ENCODE measurements at places on chromosomes 5 and 9.

- no peak for DNase-seq
Observed at GRCh38 chr9:136100700-136101614, 5.9 kb upstream of the NACC2 start.

GRCh38 chr5:159894149-159894720 lies 22.0 kb upstream of the ADRA1B start:
- DNase-seq = no peak

DNA sequence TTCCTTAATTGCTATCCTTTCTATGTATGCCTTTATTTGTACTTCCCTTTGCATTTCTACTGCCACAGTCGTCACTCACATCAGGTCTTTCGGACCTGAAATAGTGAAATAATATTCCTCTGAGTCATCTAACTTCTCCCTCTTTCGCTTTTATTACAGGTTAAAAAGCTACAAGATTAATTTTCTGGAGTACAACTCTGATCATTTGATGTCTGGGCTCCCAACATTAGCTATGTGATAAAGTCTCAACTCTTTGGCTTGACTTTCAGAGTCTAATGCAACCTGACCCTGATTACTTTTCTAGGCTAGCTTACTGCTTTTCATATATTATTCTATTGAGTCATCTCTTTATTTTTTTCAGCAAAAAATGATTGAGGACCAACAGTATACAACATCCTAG lies 638.8 kb upstream of the WWC1 start:
- DNase-seq = no peak

DNA sequence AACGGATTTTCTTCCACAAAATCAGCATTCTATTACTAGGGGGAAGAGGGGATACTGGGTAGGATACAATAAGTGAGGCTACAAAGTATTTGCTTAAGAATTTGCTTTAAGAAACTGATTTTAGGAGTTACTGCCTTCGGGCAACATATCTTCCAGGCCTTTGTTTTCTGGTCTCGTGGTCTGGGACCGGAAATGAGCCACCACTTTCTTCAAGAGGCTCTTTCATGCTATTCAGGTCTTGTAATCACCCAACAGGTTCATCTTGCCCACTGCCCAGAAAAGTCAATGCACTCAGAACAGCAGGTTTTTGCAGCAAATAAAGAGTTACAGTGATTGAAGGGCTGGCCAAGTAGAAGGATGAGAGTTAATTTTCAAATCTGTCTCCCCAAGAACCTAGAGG lies 6.6 kb upstream of the AOPEP start:
- no peak for DNase-seq

DNA sequence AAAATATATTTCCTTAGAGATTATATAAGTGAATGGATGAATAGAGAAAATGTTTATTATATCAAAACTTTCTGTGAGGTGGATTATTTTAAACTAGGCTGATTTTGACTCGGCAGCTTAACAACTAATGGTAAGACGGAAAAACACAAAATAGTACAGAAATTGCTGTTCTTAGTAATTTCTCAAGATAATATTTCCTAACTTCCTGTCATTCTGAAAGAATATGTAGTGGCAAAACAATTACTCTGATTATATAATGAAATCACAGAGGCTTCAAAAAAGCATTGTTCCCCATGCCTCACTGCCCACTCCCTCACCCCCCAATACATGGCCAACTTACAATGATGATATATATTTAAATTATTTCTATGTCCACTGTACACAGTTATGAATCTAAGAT lies 85.4 kb downstream of the YTHDC2 start:
- no peak for DNase-seq

- DNase-seq = no peak
Observed at GRCh38 chr5:160547872-160548271, 126.2 kb downstream of the PTTG1 start.

DNA sequence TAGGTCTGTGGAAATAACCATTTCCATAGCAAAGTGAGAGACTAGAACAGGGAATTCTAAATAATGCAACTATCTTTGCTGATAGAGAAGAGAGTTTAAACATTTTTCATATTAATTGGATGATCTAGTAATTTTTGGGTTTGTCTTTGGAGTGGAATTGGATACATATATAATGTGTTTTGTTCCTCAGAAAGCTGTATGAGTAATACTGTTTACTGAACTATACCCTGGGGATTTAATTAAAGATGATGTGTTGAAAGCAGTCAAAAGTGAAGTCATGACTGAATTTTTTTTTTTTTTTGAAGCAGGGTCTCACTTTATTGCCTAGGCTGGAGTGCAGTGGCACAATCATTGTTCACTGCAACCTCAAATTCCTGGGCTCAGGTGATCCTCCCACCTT lies 17.9 kb downstream of the FER start:
- DNase-seq = no peak

- no peak for DNase-seq
Observed at GRCh38 chr5:162190-162564, 29.1 kb upstream of the LRRC14B start.

DNA sequence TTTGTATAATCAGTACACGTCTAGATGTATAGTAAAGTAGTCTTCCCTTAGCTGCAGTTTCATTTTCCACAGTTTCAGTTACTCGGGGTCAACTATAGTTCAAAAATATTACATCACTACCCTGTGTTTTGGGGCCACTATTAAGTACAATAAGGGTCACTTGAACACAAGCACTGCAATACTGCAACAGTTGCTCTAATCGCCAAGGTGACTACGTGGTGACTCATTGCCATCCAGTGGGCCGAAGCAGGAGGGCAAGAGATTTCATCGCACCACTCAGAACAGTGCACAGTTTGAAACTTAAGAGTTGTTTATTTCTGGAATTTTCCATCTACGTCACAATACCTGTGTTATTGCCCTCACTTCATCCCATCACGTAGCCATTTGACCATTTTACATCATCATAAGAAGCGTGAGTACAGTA lies at the start of gene ARL14EPL:
Gene ARL14EPL, plus strand, starts transcription at position 379 of the 424 bp plus-strand sequence. CDS start 18,994 bp downstream, outside the sequence.
- peak; percentile 20 for DNase-seq

GRCh38 chr5:343461-344401 lies 22.2 kb downstream of the AHRR start:
- DNase-seq = peak; percentile 47

DNA sequence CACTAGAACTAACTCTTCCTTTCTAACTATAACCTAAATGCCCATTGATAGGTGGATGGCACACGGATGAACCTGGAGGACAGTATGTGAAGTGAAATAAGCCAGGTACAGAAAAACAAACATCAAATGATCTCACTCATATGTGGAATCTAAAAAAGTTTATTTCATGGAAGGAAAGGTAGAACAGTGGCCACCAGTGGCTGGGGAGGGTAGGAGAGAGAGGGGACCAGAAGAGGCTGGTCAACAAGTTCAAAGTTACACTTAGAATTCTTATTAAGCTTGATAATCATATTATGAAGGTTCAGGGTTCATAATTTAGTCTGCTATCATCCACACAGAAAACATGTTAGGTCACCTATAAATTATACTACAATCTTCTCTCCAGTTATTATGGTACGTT lies 107.6 kb upstream of the SLC12A2 start:
- no peak for DNase-seq

GRCh38 chr5:154435226-154435625 lies 10.6 kb upstream of the SAP30L start:
- DNase-seq = no peak

GRCh38 chr9:93673021-93673838 lies 96.8 kb downstream of the PHF2 start:
- DNase-seq = no peak

GRCh38 chr5:96624596-96624995 lies 37.6 kb upstream of the CAST start:
- DNase-seq = no peak

GRCh38 chr5:68528821-68529273 lies 313.3 kb downstream of the PIK3R1 start:
- peak; percentile 47 for DNase-seq

DNA sequence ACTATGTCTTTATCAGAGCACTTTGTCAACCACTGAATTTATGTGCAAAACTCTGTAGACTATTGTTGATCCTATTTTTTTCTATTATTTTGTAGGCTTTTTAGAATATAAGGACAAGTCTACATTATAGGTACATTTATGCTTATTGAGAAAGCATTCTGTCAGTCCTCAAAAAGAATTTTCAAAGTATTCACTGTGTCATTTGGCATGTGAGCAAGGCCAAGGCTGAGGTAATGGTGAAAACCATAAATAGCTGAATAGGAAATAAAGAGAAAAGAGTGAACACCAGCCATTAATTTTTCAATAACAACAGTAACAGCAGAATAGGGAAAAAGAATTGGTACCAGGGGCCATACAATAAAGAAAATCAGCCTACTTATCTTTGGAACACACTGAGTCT lies 21.0 kb downstream of the SKIC3 start:
- no peak for DNase-seq

DNA sequence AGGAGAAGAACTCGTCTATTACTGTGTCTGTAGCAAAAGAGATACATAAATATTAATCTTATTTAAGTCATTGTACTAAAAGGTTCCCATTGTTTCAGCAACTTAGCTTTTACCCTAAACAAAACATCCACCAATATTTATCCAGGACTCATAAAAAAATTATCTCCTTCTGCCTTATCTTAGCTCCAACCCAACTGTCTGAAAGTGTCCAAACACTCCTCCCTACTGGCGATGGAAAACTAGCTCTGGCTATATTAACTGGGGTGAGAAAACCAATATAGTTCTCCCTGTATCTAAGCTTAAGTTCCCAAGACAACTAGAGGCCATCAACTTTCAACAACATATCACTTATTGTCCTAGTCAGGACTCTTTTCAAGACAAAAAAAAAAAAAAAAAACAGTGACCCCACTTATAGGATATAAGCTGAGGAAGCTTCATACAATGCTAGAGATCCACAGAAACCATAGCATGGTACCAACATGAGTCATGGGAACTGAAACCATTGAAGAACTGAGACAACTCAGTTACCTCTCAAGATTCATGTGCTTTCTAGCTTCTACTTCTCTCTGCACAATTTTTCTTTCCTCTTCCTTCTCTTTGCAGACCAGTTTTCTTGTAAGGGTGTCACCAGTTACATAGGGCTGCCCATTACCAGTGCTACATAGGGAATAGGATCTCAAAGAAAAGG lies 150.7 kb upstream of the RASA1 start:
- DNase-seq = no peak

GRCh38 chr5:141369994-141370848 lies at the start of gene PCDHGB3:
Gene PCDHGB3, plus strand, starts transcription at chr5:141370242. Its CDS starts 153 bp downstream, at chr5:141370395.
- no peak for DNase-seq

DNA sequence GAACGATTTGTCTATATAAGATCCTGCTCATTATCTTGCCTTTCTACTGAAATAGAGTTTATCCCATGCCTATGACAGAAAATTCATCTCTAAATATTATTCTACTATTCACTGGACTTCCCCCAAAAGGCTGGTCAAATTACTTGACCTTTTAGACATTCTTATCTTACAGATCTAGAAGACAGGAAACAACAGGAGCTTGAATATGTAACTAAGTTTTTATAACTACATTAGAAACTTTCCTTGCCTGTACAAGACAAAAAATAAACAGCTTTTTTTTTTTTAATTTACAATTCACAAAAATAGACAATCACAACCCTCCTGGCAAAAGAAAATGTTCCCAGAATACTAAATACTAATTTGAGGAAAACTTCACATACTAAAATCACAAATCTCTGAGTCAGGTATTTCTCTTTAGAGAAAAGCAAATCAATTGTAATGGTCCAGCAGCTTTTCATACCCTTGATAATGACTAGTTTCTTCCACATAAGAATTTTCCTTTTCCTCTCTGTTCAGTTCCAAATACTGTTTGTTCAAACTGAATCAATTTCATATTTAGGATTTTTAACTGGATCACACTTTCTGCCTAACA lies 68.6 kb downstream of the MLLT3 start:
- DNase-seq = no peak

- peak; percentile 63 for DNase-seq
Observed at GRCh38 chr5:74040065-74040551, 414.1 kb downstream of the ARHGEF28 start.

- DNase-seq = no peak
Observed at GRCh38 chr5:92678640-92679039, 902.4 kb downstream of the NR2F1-AS1 start.

GRCh38 chr5:111641533-111642233 lies 115.3 kb downstream of the NREP start:
- peak; percentile 62 for DNase-seq

DNA sequence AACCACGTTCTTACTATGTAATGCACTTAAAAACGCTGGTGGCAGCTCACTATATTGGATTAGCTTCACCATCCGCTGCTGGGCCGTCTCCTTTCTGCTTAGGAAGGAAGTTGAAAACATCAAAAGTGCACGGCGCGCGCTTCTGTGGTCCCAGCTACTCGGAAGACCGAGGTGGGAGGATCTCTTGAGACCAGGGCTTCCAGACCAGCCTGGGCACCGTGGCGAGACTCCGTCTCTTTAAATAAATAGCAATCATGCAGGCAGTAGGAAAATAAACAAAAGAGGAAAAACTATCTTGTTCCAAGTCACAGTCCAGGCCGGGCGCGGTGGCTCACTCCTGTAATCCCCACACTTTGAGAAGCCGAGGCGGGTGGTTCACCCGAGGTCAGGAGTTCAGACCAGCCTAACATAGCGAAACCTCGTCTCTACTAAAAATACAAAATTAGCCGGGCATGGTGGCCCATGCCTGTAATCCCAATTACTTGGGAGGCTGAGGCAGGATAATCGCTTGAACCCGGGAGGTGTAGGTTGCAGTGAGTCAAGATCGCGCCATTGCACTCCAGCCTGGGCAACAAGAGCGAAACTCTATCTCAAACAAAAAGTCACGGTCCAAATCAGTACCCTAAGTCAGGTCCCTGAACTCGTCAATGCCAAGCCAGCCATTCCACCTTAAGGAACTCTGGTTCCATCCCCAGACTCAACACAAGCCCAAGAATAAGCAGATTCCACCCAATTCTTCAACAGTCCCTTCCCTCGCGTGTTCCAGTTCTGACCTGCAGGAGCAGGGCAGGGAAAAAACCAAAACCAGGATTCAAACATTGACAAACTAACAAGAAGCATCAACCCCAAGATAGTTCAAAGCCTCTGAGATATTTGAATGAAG lies 1.0 kb upstream of the GOLGA1 start:
- DNase-seq = no peak

- DNase-seq = no peak
Observed at GRCh38 chr5:1161833-1162229, 39.6 kb upstream of the SLC6A19 start.

DNA sequence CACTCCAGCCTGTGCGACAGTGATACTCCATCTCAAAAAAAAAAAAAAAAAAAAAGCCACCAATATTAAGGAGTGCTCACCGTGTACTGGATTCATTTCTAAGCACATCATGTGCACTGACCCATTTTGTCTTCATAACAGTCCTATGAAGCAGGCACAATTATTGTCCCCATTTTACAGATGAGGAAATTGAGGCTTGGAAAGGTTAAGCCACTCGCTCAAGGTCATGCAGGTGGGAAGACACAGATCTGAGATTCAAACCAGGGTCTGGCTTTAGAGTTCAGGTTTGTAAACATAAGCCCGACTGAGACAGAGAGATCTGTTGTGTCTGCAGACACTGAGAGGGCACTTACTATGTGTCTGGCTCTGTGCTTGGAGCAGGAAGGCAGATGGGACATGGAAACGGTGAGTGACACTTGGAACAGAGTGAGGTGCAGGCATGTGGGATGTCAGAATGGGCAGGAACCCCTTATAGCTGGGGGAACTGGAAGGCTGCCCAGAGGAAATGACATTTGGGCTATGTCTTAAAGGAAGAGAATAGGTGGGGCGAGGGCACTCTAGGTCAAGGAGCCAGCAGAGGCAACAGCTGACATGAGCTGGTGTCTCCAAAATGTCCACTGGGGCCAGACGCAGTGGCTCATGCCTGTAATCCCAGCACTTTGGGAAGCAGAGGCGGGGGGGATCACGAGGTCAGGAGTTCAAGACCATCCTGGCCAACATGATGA lies 69.9 kb downstream of the STK10 start:
- DNase-seq = no peak

- no peak for DNase-seq
Observed at GRCh38 chr5:57302164-57302563, 128.3 kb downstream of the GPBP1 start.
